Right atrium auricular region (tissue), 2 donors: ENCODE measurements at places on chromosomes 1 and 21. TPM values are rescaled to one million over a fixed set of nuclear protein-coding genes. Genes with fewer than 3 reads are reported as not detected.

DNA sequence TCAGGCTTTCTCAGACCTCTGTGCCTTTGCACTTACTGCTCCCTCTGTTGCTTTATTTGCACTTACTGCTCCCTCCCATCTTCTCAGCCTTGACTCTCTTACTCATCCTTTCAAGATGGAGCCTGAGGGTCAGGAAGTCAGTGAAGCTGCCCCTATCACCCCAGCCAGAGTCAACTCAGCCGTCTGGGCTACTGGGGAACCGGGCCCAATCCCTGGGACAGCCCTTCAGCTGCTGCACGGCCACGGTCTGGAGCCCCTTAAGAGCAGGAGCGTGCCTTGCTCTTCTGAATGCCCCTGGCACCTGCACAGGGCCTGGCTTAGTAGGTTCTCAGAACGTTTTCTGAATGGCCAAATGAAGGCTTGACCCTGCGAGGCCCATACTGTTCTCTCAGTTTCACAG lies 244.4 kb downstream of the FOXD2 start:
- H3K4me1 ChIP-seq = no peaks in the 10 kb centered on the region
- no peak overlapping the region for H3K4me3 ChIP-seq
- no peak overlapping the region for H3K27ac ChIP-seq

GRCh38 chr1:94025383-94026340 lies 95.3 kb downstream of the ABCA4 start:
- no peak overlapping the region for H3K4me3 ChIP-seq
- no peak for DNase-seq
- no peaks in the 10 kb centered on the region for H3K27me3 ChIP-seq

GRCh38 chr1:59605761-59606160 lies 209.0 kb upstream of the HOOK1 start:
- DNase-seq = no peak
- H3K27ac ChIP-seq = no peak overlapping the region
- H3K27me3 ChIP-seq = no peaks in the 10 kb centered on the region
- no peaks in the 10 kb centered on the region for H3K4me1 ChIP-seq
- H3K36me3 ChIP-seq = no peaks in the 10 kb centered on the region

GRCh38 chr1:3828391-3828790 lies 28.6 kb downstream of the CEP104 start:
- no peaks in the 10 kb centered on the region for H3K27me3 ChIP-seq
- H3K4me3 ChIP-seq = no peak overlapping the region
- no peaks in the 10 kb centered on the region for H3K4me1 ChIP-seq
- H3K36me3 ChIP-seq = peaks cover 63% of the 10 kb centered on the region

DNA sequence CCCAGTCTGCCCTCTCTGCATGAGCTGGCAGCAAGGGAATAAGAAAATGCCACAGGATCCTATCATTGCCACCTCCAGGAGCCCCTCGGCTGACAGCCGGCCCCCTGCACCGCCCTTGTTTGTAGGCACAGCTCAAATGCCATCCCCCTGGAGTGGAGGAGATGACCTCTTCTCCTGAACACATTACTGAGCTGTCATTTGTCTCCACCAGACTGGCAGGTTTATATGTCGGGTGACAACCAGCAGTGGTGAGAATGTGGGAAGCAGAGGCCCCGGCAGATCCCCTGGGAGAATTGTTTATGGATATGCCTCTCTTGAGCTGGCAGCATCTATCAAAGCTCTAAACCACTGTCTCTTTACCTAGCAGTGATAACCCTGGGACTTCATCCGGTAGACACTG lies 135.4 kb upstream of the FMN2 start:
- no peak overlapping the region for H3K27ac ChIP-seq
- H3K27me3 ChIP-seq = no peaks in the 10 kb centered on the region
- no peaks in the 10 kb centered on the region for H3K36me3 ChIP-seq
- H3K4me1 ChIP-seq = no peaks in the 10 kb centered on the region
- no peak for DNase-seq

- H3K27ac ChIP-seq = no peak overlapping the region
- H3K4me1 ChIP-seq = no peaks in the 10 kb centered on the region
- H3K27me3 ChIP-seq = no peaks in the 10 kb centered on the region
- no peaks in the 10 kb centered on the region for H3K36me3 ChIP-seq
These were observed 235.3 kb downstream of the MRPL39 start for GRCh38 chr21:25371841-25372425.

GRCh38 chr1:183517401-183517800 lies 45.1 kb downstream of the SMG7 start:
- DNase-seq = no peak
- no peak overlapping the region for H3K4me3 ChIP-seq
- H3K4me1 ChIP-seq = no peaks in the 10 kb centered on the region

DNA sequence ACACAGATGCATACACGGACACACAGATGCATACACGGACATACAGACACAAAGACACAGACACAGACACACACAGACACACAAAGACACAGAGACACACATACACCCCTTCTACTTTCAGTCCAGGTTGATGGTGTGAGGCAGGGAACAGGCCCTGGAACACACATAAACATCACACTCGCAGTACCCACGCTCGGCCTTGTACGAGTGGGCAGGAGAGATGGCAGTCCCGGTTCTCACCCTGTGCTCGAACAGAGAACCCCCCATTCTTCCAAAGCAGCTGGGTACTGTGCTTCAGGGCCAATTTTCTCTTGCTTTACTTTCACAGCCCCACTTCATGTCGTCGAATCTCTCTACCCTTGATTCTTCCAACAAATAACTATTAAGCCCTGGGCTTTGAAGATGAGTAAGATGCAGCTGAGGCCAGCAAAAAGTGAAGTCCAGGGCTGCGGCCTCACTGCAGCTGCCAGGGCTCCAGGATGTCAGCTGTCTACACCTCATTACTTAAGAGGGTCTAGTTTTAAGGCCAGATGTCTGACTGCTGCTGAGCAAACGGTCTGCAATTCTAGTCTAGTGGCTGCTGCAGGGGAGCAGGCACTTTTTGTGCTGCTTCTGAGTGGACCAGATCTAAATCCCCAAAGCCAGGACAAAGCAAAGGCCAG lies 90.1 kb downstream of the PGBD5 start:
- H3K27me3 ChIP-seq = no peaks in the 10 kb centered on the region
- H3K4me3 ChIP-seq = no peak overlapping the region
- H3K27ac ChIP-seq = no peak overlapping the region
- no peak for DNase-seq
- peaks cover 17% of the 10 kb centered on the region for H3K4me1 ChIP-seq

GRCh38 chr21:42599486-42599885 lies 53.9 kb upstream of the PDE9A start:
- no peak for DNase-seq
- H3K4me1 ChIP-seq = no peaks in the 10 kb centered on the region
- no peak overlapping the region for H3K4me3 ChIP-seq
- no peaks in the 10 kb centered on the region for H3K27me3 ChIP-seq
- no peak overlapping the region for H3K27ac ChIP-seq

DNA sequence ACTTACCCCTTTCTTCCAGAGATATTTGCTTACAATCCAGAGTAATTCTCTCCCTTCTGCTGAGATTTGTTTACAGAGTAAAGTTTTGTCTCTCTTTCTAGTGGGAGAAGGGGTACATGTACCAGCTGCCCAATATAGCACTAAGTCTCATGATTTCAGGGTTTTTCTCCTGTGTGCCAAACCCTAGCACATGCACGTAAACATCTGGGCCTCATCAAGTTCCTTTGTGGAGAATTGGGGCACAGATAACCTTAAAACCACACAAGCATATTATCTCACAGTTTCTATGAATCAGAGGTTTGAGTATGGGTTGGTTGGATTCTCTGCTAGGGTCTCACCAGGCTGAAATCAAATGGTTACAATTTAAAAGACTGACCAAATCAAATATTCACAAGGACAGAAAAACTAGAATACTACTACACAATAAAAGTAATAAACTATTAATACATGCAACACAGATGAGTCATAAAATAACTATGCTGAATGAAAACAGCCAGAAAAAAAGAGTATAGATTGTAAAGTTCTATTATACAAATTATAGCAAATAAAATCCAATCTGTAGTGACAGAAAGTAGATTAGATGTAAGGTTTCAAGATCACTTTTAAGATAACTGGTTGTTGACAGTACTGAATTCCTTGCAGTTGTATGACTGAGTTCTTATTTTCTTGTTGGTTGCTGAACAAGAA lies 347.4 kb upstream of the PTBP2 start:
- no peaks in the 10 kb centered on the region for H3K4me1 ChIP-seq
- H3K27ac ChIP-seq = no peak overlapping the region
- H3K36me3 ChIP-seq = no peaks in the 10 kb centered on the region
- H3K27me3 ChIP-seq = no peaks in the 10 kb centered on the region

DNA sequence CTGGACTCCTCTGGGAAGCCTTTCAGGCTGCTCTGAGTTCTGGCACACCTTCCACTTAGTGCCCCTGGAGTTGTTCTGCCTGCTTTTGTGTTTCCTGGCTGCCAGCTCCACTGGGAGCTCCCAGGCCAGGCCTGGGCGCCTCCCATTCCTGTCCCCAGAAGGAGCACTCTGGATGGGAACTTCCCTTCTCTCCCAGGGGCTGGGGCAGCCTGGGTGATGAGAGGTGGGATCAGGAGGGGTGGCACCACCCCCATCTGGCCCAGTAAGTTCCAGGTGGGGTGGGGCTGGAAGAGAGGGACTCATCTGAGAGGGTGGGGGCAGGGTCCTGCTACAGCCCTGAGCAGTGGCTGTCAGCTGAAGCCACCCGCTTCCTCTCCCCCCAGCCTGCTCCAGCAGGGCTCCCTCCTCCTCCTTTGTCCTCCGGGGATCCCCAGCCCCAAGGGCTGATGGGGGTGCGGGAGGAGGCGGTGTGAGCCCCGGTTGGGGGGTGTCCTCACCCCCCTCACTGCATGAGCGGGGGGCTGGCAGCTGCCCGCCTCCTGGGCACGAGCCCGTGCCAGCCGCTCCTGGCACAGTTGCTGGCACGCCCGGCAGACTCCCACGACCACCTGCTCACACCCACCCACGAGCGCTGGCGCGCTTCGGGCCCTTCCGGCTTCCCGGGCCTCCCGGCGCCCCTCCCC lies 4.7 kb downstream of the FOXO6 start:
- no peaks in the 10 kb centered on the region for H3K36me3 ChIP-seq
- peak overlapping the region; percentile 44 for H3K4me3 ChIP-seq
- peak overlapping the region; percentile 86 for H3K27ac ChIP-seq
- H3K4me1 ChIP-seq = peaks cover 45% of the 10 kb centered on the region
- DNase-seq = no peak

DNA sequence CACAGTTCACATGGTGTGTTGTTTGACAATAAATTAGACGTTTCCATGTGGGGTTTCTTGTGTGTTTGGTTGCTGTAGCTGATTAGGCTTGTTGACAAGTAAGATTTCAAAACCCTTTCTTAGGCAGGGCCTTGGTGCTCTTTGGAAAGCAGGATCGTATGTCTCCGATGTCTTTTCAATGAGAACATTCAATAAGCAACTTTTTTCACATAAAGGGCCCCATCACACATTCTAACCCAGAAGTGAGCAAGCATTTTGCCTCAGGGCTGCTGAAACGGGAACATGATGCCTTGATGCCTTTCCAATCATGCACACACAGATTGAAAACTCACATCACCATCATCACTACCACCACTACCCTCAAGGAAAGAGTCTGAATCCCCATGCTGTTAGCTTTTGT lies 33.1 kb downstream of the LPAR3 start:
- no peak overlapping the region for H3K27ac ChIP-seq
- H3K36me3 ChIP-seq = no peaks in the 10 kb centered on the region
- no peak overlapping the region for H3K4me3 ChIP-seq
- H3K27me3 ChIP-seq = no peaks in the 10 kb centered on the region

DNA sequence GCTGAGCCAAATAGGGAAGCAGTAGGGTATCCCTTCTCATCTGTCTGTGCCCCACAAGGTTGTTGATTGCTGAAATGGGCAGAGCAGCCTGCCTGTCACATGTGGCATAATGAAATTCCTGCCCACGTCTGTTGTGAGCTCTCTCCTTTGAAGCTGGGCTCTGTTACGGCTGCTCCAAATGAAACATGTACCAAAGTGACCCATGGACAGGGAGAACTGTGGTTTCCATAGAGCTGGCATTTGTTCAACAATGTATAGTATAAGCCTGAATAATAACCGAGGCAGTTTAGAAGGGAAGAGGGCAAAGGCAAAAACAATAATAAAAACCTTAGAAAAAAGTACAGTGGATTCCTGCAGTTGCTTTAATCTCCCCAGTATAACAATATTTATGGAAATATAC lies 149.7 kb downstream of the LYPLAL1 start:
- no peaks in the 10 kb centered on the region for H3K4me1 ChIP-seq
- H3K27me3 ChIP-seq = no peaks in the 10 kb centered on the region
- H3K36me3 ChIP-seq = no peaks in the 10 kb centered on the region
- DNase-seq = no peak
- no peak overlapping the region for H3K27ac ChIP-seq

DNA sequence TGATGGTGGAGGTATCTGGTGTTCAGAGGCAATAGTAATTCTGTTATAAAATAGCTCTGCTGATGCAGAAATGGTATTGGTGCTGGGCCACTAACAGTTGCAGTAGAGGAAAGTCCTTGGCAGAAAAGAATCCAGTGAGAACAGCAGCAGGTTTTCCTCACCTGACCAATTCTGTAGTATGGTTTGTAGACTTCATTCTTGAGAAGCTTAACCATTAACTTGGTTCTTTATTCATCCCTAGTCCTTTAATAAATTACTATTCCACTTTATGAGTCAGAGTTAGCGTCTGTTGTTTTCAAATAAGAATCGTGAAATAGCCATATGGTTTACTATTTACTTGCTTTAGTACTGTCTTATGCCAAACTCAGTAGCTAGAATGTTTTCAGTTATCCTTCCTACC lies 128.5 kb upstream of the SERTAD4 start:
- DNase-seq = no peak
- no peaks in the 10 kb centered on the region for H3K4me1 ChIP-seq
- H3K27me3 ChIP-seq = no peaks in the 10 kb centered on the region
- H3K27ac ChIP-seq = no peak overlapping the region
- no peak overlapping the region for H3K4me3 ChIP-seq
- H3K36me3 ChIP-seq = no peaks in the 10 kb centered on the region

DNA sequence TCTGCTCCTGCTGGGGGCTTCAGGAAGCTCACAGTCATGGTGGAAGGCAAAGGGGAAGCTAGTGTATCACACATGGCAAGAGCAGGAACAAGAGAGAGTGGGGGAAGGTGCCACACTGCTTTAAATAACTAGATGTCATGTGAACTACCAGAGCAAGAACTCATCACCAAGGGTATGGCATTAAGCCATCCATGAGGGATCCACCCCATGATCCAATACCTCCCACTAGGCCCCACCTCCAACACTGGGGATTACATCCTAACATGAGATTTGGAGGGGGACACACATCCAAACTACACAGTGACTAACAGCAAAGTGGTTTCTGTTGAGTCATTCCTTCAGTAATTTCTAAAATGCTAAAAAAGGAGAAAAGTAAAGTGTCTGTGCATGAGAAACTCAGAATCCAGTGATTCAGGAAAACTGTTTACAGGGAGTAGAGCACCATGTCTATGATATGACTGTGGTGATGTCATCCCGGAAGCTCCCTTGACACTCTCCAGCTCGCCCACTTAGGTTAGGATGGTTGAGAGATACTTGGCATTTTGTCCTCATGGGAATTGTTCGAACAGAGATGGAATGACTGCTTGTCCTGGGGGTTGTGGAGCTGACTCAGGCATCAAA lies 50.3 kb downstream of the CHD1L start:
- H3K4me3 ChIP-seq = no peak overlapping the region
- no peak overlapping the region for H3K27ac ChIP-seq
- H3K27me3 ChIP-seq = no peaks in the 10 kb centered on the region
- DNase-seq = no peak

Gene ZNF124
- 10.2 TPM for total RNA-seq

Gene CD101
- total RNA-seq = 1.3 TPM

Gene TEX38
- total RNA-seq = not detected

Gene AMY1C
- not detected for total RNA-seq

Gene RGS8
- total RNA-seq = 0.31 TPM

Gene MFAP2
- total RNA-seq = 8.6 TPM

Gene TMEM82
- total RNA-seq = not detected

Gene BRDT
- not detected for total RNA-seq

Gene ELAVL4
- 1.4 TPM for total RNA-seq

Gene NFASC
- total RNA-seq = 38.5 TPM

Gene TMEM125
- total RNA-seq = 0.70 TPM

Gene LIPI
- not detected for total RNA-seq
